ENCODE measurements at places on chromosomes 2 and 18. TPM values are rescaled to one million over a fixed set of nuclear protein-coding genes. Genes with fewer than 3 reads are reported as not detected.

The CNTNAP5 gene
- not detected for total RNA-seq

The UBR3 gene
- 38.0 TPM for total RNA-seq

The GATA6 gene
- 8.3 TPM for total RNA-seq

The GFPT1 gene
- 30.3 TPM for total RNA-seq

The NCKAP5 gene
- 0.96 TPM for total RNA-seq

The ALK gene
- total RNA-seq: not detected

The FNDC4 gene
- 30.6 TPM for total RNA-seq

The PIEZO2 gene
- 103 TPM for total RNA-seq

The FBXO41 gene
- total RNA-seq: 0.33 TPM

The FSHR gene
- total RNA-seq: not detected

The ANKRD44 gene
- total RNA-seq: 39.5 TPM

The ERBB4 gene
- total RNA-seq: under 0.01 TPM

The CXCR2 gene
- not detected for total RNA-seq

The PDE11A gene
- 0.10 TPM for total RNA-seq

The FOXD4L1 gene
- not detected for total RNA-seq

The CCDC178 gene
- 1.8 TPM for total RNA-seq

The LAMA1 gene
- 0.33 TPM for total RNA-seq

The RAPGEF4 gene
- total RNA-seq: 13.9 TPM

The CAPN14 gene
- total RNA-seq: not detected

The IL1B gene
- total RNA-seq: 0.33 TPM

The VIL1 gene
- total RNA-seq: not detected

The IL1R2 gene
- not detected for total RNA-seq

The CTDP1 gene
- total RNA-seq: 34.3 TPM

The ERFE gene
- 0.48 TPM for total RNA-seq

The TGFA gene
- total RNA-seq: 5.3 TPM

The PCARE gene
- total RNA-seq: not detected
